Activated effector memory CD4-positive, alpha-beta T cell treated with Interleukin-2 at 50 U/mL for 16 hours (primary cell): ENCODE measurements at places on chromosomes 1 and 21.

GRCh38 chr1:65765631-65766030 lies 27.1 kb upstream of the PDE4B start:
- no peak for DNase-seq

- no peak for DNase-seq
Observed at GRCh38 chr1:154730986-154731489, 123.1 kb upstream of the ADAR start.

DNA sequence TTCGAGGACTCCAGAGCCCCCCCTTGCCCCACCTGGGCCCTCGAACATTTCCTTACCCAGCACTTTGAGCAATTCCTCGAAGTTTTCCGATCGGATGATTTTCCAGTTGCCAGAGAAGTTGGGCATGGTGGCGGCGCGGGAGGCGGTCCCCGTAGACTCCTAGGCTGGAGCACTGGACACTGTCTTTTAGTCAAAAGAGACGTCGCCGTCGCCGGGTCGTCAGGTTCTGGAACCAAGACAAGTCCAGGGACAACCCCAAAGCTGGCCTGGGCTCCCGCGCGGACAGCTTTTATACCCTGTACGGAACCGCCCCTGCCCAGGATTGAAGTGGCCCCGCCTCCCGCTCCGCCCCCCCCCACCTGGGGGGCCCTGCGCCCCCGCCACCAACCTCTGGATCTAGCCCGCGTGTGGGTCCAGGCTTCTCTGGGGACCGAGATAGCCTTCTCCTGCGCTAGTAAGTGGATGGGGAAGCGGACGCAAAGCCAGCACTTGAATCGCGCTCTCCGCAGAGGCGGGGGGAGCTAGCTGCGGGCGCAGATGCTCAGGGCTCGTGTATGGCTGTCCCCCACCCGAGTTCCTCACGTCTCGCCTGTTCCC lies at the start of gene CRABP2:
Gene CRABP2 (minus strand): TSS at position 263 of the 597 bp plus-strand sequence. CDS start 137 bp downstream, at position 126.
- DNase-seq, result peak; percentile 4

DNA sequence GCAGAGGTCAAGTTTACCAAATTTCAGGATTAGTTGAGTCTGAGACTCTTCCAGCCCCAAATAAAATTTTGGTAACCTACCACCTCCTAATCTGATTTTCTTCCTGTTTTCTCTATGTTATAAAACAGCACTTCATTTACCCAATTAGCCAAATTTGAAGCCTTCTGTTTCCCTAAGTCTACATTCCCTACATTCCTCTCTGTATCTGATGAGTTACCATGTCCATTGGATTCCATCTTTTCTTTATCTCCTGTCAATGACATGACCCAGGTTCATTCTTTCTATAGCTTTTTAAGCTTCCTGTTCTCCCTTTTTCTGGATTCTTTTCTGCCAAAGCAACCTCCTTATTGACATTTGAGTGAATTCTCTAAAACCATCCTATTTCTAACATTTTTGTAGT lies 72.8 kb downstream of the OSBPL9 start:
- no peak for DNase-seq

DNA sequence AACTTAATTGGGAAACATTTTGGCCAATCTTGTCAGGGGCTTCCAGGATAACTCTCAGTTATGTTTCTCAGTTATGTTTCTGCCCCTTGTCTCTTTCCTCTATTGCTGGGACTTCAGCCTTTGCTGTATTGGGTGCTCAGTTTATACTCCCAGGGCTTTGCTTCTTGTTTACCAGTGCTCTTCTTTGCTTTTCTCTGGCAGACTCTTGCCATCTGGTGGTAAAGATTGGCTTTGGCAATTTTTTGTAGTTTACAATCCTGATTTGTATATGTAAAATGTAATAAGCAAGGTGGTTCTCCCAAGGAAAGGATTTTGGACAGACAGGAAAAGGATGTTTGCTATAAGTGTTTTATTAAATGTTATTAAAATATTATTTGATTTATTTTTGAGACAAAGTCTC lies 37.9 kb downstream of the FABP3 start:
- no peak for DNase-seq

- no peak for DNase-seq
Observed at GRCh38 chr1:54016343-54017282, 1.4 kb downstream of the LDLRAD1 start.

DNA sequence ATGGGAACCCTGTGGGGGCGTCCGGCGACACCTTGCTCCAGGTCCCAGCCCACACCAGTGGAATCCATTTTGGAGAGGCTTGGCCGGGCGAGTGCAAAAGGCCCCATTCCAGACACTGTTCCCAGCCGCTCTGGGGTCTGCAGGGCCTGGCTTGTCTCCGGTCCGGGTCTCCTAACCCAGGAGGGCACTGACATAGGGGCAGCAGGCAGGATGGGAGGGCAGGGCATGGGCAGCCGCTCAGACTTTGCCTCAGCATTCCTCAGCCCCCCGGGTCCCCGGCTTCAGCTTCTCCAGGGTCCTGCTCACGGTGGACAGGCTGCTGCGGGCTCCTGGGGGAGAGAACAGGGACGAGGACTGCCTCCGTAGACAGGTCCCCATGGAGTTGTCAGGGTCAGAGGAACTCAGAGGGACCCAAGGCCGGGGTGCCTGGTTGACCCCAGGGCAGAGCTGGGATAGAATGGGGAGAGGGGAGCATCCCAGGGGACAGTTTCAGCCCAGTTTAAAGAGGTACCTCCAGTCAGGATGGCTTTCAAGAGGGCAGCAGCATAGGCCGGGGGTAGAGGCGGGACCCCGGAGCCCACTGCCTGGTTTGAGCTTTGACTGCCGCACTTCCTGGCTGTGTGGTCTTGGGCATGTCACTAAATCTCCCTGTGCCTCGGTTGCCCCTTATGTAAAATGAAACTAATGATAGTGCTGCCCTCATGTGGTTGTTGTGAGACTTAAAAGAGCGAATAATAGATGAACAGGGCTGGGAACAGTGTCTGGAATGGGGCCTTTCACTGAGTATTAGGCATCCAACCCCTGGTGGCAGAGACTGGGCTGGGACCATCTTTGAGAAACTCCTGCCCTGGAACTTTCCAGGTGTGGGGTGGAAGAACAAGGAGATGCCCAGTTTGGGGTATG lies 3.7 kb downstream of the KNCN start:
- DNase-seq, result no peak

- DNase-seq, result no peak
Observed at GRCh38 chr1:23639460-23640095, 52.0 kb upstream of the RPL11 start.

- no peak for DNase-seq
Observed at GRCh38 chr1:185996211-185996610, 262.0 kb downstream of the HMCN1 start.

DNA sequence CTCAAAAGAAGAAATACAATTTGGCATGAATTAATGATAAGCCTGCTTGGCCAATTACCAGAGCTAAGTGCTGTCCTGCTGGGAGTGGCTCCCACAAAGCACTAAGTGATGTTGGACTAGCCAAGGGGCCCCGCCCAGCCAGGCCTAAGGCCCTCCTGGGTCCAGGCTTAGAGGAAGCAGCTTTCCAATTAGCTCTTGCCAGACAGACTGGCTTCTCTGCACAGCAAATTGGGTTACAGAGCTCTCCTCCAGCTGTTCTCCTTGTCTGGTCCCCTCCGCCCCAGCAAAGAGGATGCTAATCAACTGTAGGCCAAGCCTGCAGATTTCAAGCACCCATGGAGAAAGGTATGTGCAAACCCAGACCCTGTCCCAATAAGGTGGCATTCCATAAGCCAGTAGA lies 151.9 kb downstream of the DMRTA2 start:
- DNase-seq, result no peak

DNA sequence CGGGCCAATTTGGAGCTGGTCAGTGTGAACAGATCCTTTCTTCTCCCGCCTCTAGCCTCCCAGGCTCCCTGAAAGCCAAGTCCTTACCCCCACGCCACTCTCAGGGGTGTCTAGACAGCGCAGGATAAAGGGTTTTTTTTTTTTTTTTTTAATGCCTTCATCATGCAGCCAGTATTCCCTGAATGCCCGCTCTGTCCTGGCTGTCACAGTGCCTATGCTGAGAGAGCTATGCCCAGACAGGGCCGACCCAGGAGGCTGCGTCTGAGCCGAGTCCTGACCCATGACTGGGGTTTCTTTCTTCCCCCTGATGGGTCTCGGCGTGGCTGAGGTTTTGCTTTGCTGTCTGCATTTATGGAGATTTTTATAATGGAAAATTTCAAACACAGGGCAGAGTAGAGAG lies 18.3 kb downstream of the SPSB1 start:
- no peak for DNase-seq

GRCh38 chr21:35768187-35768586 lies 292.1 kb downstream of the SETD4 start:
- no peak for DNase-seq

GRCh38 chr21:46205166-46205565 lies 20.9 kb upstream of the SPATC1L start:
- DNase-seq, result no peak

- no peak for DNase-seq
Observed at GRCh38 chr1:73839922-73840321, 358.1 kb downstream of the LRRIQ3 start.

- no peak for DNase-seq
Observed at GRCh38 chr1:5728663-5729355, 263.4 kb downstream of the NPHP4 start.

- DNase-seq, result no peak
Observed at GRCh38 chr1:110258734-110259133, 48.6 kb downstream of the KCNC4 start.

GRCh38 chr21:44723177-44724131 lies 12.1 kb upstream of the TSPEAR start:
- no peak for DNase-seq

- DNase-seq, result peak; percentile 83
Observed at GRCh38 chr1:2525920-2526823, at the start of gene PANK4. PANK4 (minus strand) TSS chr1:2526596; CDS start chr1:2526587, 9 bp downstream.

DNA sequence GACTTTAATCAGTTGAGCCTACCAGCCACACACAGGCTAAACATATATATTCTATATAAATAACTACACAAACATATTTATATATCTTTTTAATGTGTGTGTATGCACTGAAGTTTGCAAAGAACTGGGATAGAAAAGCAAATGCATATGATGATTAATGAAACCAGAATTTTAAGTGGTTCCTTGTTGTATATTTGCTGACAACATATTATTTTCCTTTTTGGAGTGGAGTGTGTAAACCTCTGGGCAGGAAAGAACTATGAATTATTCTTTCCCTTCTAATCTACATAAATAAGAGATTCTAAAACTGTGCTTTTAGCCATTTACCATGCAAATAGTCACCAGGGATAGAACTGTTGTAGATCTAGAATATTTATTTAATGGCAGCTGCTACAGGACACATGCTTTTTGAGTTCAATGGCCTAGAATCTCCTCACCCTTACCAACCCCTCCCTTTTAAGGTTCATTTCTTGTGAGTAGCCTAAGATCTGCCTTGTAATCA lies 187.6 kb downstream of the BACH1 start:
- no peak for DNase-seq

DNA sequence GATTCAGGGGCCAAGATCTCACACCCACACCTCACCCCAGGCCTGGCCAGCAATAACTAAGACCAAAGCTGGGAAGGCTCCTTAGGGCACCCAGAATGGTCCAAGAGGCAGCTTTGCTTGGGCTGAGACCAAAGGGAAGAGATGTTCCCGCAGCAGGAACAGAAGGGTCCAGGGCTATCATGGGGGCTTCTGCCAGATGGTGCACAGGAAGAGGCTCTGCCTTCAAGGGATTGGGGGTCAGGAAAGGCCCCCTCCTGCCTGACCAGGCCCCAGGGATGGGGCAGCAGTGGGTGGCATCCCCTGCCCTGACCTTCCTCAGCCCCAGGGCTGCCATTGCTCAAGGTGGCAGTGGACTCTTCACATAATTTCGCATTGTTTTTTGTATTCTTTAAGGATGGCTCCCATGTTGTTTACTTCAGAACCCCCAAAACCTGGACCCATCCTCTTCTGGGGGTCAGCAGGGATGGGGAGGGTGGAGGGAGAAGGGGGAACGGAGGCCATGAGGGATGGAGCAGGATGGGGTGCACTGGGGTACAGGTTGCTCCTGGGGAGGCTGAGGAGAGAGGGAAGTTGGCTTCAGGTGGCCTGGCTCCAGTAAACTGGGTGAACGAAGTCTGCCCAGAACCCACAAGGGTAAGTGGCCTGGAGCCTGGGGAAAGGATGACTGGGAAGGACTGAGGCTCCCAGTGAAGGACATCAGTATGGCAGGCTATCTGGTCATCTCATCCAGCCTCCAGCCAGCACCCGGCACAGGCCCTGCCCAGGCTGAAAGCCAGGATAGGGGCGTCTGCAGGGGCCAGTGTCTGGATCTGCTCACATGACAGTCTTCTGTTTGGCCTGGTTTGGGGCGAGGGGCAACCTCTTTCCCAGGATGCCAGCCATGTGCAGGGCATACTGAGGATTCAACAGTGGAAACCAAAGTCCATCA lies 2.6 kb upstream of the NADK start:
- DNase-seq, result no peak

DNA sequence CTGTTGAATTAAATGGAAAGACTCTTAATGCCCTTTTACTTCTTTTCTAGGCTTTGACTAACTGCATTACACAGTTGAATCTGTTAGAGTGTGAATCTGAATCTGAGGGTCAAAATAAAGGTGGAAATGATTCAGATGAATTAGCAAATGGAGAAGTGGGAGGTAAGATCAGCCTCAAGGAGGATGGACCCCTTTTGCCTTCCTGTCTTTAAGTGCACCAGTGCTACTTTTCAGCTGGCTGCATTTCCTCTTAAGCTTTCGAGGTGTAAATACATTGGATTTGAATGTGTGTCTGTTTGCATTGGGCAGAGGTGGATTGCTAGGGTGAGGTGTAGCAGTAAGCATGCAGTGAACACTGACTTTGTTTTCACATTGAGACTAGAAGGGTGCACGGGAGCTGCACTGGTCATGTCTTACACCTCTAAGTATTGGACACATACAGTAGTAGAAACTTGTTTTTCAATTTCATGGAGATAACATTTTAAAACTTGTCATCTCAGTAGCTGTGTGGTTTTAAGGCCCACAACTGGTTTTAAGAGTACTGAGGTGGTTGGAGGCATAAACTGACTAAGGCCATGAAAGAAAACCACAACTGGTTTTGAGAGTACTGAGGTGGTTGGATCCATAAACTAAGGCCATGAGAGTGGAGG lies 35.4 kb downstream of the MIA3 start:
- no peak for DNase-seq

DNA sequence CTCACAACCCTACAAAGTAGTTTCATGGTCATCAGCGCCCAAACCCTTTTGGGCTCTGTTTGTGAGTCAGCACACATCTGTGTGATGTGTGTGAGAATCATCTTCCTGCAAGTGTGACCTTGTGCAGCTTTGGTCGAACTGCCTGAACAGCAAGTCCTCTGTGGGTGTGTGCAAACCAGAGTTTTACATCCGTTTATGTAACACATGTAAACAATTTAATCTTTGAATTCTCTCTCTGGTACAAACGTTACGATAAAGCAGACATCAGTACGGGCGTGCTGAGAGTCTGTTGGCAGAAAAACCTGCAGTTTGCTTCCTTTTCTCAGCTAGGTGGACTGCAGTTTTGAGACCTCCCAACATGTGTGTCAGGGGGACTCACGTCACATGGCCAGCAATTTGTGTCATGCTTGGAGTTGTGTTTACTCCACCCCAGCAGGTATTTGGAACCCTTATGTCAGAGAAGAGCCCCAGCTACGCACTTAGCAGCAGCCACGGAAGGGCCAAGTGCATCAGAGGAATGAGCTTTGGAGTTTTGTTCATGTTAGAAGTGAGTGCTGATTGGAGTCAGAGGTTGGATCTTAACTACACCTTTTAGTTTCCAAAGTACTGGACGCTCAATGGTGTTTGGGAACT lies 230.8 kb downstream of the PAPPA2 start:
- DNase-seq, result no peak

GRCh38 chr1:185719021-185719420 lies 15.2 kb upstream of the HMCN1 start:
- no peak for DNase-seq

GRCh38 chr1:41592451-41593125 lies 108.1 kb upstream of the EDN2 start:
- DNase-seq, result no peak
